CD8-positive, alpha-beta memory T cell (primary cell): ENCODE measurements at places on chromosomes 7 and 10.
A peak's percentile ranks its signal among the peaks of the same experiment; 100 is the strongest.

- DNase-seq = no peak
These were observed 2.0 kb downstream of the JCAD start for GRCh38 chr10:30057421-30057841.

DNA sequence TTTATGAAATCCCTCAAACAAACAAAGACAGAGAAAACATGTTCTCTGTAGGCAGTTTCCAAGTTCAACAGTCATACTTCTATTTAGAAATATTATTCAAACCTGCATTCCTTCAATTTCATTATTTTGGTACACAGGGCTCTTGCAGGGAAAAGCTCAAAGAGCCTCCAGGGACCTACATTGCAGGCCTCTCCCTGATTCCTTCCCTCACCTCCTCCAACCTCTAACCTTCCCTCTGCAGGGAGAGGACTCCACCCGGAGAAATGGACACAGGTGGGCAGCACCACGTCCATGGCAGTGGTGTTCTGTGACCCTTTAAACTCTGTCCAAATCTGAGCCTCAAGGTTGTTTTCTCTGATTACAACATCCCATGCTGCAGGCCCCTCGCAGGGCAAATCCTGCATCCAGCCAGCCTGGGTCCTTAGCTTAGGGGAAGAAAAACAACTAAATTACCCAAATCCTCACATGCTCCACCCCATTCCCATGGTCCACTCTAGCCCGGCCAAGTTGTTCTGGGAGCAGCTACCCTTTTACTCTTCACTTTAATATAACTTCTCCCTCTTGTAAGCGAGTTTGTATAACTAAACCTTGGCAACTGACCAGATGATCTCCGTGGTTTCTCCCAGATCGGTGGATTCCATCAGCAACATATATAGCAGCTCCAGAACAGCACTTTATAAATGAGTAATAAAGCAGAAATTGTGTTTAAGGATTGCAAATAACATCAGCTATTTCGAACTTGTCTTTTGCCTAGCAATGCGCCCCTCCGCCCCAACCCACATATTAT is 129.8 kb downstream of the CUBN start:
- no peak for DNase-seq

DNA sequence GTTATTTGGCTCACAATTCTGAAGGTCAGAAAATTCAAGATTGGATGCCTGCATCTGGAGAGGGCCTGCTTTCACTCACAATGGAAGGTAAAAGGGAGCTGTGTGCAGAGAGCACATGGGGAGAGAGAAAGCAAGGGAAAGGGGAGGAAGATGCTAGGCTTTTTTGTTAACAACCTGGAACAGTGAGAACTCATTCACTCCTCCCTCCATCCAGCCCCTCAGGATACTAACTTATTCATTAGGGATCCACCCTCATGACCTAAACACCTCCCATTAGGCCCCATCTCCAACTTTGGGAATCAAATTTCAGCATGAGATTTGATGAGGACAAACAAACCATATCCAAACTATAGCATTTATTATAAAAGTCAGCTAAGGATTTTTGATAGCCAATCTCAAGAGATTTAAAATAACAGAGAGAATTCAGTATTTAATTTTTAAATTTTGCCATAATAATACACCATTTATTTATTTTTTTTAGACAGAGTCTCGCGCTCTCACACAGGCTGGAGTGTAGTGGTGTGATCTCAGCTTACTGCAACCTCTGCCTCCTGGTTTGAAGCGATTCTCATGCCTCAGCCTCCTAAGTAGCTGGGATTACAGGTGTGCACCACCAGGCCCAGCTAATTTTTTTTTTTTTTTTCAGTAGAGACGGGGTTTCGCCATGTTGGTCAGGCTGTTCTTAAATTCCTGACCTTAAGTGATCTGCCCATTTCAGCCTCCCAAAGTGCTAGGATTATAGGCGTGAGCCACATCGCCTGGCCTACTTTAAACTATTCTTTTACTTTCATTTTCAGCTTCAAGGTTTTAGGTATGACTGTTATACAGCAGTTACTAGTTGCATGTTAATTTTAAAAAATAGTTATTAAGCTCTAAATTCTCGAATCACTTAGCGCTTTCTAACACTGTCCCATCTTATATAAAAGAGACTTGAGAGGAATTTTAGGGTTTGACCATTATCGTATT is 20.3 kb upstream of the ETV1 start:
- DNase-seq = no peak

- no peak for DNase-seq
These were observed 14.7 kb downstream of the KCNMA1 start for GRCh38 chr10:77622889-77623291.

- DNase-seq = no peak
These were observed 74.6 kb downstream of the VPS41 start for GRCh38 chr7:38834357-38834756.

DNA sequence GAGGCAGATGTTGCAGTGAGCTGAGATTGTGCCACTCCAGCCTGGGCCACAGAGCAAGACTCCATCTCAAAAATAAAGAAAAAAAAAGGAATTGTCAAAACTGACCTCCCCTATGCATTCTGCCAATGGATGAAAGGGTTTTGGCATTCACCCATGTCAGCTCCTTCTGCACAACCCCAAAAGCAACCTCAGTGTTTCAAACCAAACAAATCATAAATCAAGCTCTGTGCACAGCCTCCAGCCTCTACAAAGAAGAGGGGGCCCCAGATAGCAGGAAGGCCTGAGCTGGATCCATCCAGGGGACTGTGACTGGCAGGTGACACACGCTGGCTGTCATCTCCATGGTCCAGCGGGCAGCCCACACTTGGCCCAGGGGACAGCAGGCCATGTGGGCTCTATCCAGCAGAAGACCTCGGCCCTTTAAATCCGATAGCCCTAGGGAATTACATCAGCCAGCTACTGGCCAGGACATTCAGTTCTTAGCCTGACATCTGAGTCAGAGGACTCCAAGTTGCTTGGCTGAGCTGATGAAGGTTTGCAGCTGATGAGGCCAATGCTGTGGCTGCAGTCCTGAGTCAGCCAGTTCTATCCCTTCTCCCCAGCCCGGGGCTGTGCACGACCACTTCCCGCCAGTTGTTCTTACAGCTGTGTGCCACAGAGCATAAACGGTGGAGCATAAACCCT is 52.0 kb upstream of the FIGNL1 start:
- no peak for DNase-seq

DNA sequence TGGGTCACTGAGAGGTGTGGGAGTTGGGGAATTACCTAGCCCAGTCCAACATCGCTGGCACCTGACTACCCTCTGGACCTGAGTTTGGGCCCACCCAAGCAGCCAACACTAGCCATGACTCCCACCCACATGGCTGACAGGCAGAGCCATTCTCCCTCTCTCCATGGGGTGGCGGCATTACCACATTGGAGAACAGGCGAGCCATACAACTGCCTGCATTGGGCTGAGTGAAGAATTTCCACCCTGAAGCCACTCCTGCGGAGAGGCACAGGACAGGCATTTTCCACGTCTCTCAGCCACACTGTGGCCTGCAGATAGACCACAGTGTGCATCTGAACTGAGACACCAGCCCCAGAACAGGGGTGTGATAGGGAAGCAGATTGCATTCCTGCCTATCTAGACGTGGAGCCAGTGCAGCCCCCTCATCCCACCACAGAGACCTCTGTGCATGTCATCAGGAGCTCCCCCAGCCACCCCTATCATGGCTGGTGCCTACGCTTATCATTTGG is 58.2 kb upstream of the ANTXRL start:
- DNase-seq = peak; percentile 24

DNA sequence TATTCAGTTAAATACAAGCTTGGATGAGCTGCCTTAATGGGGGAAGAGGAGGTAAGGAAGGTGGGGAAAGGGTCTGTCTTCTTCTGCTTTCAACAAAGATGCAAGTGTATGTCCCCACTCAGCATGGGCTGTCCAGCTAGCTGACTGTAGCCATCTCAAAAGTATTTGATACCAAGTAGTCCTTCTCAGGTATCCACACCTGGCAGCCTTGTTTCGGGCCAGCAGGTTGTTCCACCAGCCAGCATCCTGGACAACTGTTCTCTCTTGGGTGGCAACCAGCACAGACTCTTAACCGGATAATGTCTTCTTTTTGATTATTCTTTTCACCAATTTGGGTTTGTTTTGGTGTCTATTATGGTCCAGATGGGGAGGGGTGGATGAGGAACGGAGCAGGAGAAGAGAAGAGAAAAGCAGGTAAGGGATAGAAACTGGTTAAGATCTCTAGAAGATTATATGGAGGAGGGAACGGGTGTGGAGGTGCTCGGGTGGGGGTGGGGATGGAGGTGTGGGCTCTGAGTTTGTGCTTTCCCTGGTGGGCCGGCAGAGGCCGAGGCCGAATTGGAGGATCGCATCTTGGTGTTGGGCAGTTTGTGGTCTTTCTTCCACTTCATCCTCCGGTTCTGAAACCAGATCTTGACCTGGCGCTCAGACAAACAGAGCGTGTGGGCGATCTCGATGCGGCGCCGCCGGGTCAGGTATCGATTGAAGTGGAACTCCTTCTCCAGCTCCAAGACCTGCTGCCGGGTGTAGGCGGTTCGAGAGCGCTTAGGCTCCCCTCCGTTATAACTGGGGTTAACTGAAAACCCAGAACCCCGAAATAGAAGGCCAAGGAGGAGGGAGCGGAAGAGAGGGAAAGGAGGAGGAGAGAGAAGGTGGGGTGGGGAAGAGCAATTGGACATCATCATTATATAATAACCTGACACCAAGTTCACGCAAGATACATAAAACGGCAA is 1.5 kb downstream of the HOXA4 start:
- no peak for DNase-seq

- no peak for DNase-seq
These were observed 86.1 kb downstream of the FAM107B start for GRCh38 chr10:14688606-14689005.
